ENCODE measurements at places on chromosomes 1 and 21.

DNA sequence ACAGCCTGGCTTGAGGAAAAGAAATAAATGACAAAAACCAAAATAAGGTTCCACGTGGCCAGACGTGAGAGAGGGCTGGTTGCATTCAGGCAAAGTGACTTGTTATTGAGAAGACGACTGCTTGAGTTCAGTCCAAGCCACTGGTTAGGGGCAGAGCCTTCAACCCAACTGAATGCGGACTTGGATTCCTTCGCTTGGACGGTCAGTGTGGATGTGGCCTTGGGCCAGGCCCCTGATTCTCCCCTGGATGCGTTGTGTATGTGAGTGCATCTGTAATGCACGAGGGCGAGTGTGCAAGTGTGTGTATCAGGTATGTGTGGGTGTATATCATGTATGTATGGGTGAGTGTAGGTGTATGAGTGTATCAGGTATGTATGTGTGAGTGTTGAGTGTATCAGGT is 1.9 kb downstream of the PLA2G2F start:
- no peak for DNase-seq

DNA sequence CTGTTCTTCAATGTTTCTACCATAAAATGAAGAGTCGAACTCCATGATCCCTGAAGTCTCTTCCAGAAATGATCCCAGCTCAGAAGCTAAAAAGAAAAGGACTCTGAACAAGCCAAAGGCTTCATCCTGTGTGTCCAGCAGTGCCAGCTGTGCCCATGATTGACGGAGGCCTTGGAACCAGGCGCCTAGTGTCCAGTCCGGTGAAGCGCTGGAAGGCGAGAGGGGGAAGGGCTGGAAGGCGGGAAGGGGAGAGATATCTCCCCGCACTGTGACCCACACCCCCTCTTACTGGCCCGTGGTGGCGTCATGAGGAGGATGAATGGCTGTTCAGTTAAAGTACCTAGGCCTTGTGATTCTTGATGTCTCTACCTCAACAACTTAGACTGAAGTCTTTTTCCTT is 10.4 kb upstream of the PLEKHA6 start:
- DNase-seq, result no peak

GRCh38 chr1:42176902-42177519 is 12.5 kb upstream of the GUCA2A start:
- peak; percentile 50 for DNase-seq

DNA sequence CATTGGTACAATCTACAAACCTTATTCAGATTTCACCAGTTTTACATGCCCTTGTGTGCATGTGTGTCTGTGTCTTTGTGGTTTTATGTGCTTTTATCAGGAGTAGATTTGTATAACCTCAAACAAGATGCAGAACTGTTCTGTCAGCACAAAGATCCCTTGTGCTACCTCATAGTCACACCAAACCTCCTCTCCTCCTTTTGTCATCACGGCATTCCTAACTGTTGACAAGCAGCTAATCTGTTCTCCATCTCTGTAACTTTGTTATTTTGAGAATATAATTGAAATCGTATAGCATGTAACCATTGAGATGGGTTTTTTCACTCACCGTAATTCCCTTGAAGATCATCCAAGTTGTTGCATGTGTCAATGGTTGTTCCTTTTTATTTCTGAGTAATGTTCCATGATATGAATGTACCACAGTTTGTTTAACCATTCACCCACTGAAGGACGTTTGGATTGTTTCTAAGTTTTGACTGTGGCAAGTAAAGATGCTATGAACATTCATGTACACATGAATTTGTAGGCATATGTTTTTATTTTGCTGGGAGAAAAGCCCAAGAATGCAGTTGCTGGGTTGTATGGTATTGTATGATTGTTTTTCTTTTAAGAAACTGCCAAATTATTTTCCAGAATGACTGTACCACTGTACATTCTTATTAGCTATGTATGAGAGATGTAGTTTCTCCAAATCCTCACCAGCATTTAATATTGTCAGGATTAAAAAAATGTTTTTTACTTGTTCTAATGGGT is 78.1 kb upstream of the B3GALT2 start:
- DNase-seq, result no peak

- no peak for DNase-seq
Observed at GRCh38 chr21:40471103-40471502, 375.9 kb downstream of the DSCAM start.

DNA sequence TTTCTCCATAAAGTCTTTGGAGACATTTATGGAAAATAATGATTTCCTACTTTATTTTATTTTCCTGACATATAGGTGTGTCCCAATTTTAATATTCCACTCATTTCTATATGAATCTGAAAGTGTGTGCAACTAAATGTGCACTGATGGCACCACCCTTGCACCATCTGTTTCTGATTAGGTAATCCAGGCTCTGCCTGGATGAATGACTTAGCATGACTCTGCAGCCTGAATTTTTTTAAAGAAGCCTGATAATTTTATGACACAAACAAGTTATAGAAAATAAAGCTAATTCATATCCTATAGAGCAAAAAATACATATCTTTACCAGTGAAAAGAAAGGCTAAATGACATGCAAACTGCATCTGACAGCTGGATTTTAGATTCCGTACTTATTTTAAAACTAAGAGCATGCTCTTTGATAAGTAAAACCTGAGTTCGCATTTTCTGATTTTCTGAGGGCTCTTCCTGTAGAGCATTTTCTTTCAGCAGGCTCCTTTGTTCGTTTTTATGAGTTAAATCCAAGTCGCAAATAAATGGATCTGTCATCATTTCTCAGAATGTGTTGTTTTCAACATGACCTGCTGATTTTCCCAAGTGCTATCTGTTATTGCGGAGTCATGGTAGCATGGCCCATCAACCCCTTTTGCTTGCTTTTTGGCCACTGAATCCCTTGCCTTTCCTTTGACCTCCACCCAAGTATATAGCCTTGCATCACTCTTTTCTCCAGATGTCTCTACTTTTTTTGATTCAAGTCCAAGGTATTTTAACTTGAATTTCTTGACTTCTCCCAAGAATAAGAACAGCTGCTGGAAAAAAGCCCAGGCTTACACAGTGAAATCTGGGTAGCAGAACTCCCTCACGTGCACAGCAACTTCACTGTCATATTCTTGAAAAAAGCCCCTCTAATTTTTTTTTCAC is 52.8 kb upstream of the LYPLAL1 start:
- no peak for DNase-seq

- no peak for DNase-seq
Observed at GRCh38 chr1:237134929-237135328, 92.9 kb downstream of the RYR2 start.

DNA sequence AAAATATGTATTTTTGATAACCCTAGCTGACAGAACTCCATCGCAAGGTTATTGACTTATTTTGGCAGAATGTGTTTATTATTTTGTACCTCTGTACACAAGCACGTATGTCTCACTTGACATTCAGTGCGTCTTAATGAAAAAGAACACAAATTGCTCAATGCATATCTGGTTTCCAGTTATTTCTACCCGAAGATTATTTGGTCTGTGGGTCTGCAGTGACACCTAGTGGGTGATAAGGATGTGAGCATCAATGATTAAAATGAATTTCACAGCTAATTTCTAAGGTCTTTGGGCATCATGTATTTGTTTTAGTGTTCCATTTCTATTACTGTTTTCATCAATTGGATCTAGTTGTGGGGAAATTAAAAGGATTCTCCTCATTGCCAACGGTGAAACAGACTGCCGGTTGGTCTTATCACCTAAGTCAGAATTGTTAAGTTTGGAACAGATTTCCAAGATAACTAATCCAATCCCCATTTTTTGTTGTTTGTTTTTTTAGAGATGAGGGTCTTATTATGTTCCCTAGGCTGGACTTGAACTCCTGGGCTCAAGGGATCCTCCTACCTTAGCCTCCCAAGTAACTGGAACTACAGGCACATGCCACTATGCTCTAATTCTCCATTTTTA is 13.9 kb downstream of the DDX20 start:
- peak; percentile 25 for DNase-seq

DNA sequence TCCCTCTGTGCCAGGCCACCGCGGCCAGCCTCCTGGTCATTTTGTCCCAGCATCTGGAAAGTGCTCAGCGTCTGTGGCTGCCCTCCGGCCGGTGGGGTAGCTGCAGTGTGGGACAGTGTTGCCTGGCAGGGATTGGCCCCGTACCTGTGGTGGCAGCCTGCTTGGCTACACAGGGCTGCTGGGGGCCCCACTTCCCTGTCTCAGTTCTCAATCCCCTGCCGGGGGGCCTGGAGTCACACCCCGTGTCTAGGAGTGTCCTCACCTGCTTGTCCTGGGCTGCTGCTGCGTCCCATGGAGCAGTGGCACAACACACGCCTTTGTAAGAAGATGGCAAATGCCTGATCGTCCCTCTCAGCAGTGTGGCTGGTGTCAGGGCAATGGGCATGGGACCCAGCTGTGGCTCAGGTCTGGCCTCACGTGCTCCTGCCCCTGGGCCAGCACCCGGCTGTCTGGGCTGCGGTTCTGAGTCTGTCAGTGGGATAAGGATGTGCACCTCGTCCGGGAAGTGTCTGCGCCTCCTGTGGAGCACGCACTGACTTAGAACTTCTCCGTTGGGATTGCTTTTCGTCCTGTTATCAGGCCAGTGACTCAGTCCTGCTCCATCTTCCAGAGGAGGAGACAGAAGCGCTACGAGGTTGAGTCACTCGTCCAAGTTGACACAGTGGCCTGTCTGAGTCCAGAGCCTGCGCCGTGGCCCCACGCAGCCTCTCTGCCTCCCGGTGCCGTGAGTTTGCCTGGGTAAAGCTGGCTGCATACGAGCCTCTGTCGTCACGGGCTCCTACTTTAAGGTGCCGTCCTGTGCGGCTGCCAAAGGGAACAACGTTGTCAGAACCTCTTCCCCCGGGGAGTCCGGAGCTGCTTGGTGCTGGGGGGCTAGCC is 41.0 kb downstream of the CRYAA start:
- no peak for DNase-seq

DNA sequence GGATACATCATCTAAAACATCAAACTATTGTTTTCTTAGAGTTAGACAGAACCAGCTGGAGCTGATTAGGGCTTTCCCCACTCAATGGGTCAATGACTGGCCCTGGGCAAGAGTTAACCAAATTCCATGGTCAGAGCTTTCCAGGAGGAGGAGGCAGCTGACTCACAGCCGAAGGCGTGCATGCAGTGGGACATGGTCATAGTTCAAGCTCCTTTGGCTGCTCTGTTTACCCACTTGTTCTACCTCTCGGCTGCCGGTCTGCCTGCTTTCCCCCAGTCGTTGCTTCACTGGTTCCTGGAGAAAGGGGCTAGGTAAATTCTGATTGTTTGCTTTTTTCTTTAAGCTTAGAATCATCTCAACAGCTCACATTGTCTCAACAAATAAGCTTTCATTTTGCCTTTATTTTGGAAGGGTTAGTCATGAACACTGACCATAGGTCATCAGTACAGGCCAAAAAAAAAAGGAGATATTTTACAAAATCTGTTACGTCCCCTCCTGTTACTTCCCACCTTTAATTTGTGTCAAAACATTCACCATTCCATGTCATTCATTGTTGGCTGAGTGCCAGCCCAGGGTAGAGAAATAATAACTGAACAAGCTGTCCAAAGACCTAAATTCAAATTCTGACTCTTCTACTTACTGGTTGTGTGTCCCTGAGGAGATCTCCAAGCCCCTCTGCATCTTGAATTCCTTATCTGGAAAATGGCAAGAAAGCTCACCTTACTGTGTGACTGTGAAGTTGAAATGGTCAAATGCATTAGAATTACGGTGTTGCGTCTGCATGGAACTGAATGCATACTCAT is 12.0 kb downstream of the MAB21L3 start:
- DNase-seq, result no peak

DNA sequence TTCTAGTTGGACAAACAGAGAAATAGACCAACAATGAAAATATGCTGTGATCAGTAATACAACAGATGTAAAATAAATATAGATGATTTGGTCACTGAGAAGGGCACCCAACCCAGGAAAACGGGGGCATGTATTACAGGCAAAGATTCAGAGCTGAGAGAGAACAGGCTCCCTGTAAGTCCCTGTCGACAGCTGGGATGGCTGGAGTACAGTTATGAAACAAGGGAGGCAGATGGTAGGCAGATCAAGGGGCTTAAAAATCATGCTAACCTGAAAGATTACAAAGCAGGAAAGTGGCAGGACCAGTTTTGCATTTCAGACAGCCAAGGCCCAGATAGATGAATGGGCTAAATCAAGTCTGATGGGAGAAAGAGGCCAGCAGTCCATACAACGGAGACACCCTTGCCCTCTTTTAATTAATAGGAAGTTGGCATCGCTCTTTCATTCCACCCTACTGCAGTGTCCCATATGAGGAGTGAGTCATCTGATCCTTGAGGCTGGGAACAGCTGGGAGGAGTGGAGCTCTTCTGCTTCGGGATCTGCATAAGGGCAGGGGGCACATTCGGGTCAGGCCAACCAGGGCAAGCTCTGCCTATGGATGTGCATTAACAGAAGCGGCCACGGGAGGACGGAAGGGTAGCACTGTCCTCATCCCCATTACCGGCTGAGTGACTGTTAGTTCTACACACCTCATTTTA is 171.1 kb downstream of the DAB1 start:
- DNase-seq, result no peak

DNA sequence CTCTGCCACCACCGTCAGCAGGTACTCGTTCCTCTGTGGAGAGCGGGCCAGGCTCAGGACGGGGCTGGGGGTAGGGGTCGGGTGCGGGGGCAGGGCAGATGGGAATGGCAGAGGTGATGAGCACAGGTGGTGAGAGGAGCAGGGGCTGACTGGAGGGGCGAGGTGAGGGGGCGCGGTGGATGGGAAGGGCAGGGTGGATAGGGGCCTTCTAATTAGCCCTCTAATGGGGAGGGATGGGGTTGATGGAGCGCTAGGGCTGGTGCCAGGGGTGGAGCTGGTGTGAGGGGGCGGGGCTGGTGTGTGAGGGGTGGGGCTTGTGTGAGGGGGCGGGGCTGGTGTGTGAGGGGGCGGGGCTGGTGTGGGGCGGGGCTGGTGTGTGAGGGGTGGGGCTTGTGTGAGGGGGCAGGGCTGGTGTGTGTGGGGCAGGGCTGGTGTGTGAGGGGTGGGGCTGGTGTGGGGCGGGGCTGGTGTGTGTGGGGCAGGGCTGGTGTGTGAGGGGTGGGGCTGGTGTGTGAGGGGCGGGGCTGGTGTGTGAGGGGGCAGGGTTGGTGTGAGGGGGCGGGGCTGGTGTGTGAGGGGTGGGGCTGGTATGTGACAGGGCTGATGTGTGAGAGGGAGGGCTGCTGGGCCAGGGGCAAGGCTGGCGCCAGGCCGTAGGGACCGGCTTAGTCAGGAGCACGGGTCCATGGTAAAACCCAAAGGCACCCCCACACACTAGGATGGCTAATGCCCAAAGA is 5.9 kb downstream of the KRTAP10-1 start:
- no peak for DNase-seq

- DNase-seq, result no peak
Observed at GRCh38 chr1:227892489-227893299, 55.0 kb downstream of the WNT9A start.

GRCh38 chr21:36193200-36193599 is 36.6 kb downstream of the DOP1B start:
- no peak for DNase-seq
